ENCODE measurements at places on chromosomes 6 and 20.

DNA sequence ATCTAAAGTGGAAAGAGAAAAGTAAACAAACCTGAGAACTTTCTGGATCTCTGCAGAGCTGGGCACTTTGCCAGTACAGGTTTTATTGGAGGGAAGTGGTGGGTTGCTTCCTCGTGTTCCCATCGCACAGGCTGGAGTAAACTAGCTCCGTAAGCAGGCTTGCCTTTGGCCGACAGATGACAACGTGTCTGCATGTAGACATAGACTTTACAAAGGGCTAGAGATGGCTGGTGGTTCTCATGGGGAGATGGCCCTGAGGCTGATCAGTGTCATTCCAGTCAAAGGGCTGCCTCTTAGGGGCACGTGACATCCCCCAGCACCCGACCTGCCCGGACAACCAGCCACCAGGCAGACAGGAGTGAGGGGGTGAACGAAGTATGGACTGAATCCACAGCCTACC lies 98.8 kb downstream of the YTHDF1 start:
- DNase-seq: no peak

DNA sequence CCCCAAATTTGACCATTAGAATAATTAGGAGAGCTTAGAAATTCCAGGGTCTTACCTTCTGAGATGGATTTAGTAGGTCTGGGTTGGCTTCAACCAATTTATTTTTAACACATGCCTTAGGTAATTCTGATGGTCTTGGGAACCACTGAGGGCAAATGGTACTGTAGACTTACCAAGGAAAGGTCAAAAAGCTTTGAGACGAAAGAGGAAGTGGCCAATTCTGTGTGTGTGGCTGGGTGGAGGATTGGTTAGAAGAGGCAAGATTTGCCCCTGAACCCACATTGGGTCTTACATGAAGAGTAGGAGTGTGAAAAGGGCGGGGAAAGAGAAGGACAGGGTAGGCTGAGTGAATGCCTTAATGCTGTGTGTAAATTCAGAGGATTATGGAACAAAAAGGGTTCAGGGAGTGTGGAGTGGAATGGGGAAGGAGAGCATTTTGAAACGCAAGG lies 2.7 kb downstream of the ITCH start:
- no peak for DNase-seq

DNA sequence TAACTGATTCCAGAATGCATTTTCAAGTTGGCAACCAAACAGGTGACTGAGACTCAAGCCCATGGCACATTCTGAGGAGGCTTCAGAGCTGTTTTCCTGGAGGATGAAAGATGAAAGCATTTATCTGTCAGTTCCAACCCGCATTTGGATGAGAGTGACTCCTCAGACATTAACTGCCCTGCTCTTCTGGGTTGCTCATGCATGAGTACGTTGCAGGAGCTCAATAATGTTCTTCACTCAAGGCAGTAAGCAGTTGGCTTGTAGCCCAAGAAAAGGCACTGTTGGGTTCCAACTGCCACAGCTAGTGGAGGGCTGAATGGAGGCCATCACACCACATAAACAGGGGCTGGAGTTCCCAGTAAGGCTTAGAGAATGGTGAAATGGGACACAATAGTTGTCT lies 155.3 kb downstream of the FUT9 start:
- DNase-seq: no peak

- DNase-seq: no peak
Measured at GRCh38 chr6:38957426-38957825, 91.2 kb upstream of the GLP1R start.

GRCh38 chr6:140208286-140208685 lies 833.8 kb upstream of the CITED2 start:
- no peak for DNase-seq

DNA sequence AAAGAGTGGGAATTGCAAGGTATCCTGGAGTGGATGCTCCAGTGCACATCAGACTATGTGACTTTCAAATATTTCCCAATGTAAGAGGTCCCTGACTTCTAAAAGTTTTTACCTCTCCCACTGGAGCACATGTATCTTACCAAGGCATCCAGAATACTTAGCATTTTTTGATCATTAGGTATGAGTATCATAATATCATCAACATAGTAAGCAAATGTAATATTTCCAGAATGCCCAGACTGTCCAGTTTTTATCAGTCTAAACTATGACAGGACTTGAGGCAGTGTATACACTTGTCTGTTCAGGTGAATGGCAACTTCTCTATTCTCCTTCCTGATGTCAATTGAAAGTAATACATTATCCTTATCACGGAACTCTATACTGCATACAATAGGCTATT lies 924.6 kb upstream of the GJE1 start:
- DNase-seq: no peak

DNA sequence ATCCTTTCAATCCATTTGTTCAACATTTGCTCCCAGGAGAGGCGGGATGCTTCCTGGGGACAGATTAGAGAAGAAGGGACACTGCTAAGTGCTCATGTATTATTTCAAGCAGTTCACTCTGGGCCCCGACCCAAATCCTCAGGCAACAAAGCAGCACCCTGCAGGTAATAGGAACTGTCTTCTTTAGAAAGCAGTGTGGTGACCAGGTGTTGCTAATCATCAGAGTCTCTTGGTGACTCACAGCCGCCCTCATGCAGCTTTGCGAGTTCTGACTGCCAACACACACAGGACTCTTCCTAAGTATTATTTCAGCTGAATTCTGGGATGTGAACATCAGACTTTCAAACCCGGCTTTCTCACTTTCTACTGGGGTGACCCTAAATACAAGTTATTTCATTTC lies 356.4 kb downstream of the PRKN start:
- no peak for DNase-seq

GRCh38 chr6:33694977-33695376 lies 16.5 kb downstream of the UQCC2 start:
- DNase-seq: no peak

DNA sequence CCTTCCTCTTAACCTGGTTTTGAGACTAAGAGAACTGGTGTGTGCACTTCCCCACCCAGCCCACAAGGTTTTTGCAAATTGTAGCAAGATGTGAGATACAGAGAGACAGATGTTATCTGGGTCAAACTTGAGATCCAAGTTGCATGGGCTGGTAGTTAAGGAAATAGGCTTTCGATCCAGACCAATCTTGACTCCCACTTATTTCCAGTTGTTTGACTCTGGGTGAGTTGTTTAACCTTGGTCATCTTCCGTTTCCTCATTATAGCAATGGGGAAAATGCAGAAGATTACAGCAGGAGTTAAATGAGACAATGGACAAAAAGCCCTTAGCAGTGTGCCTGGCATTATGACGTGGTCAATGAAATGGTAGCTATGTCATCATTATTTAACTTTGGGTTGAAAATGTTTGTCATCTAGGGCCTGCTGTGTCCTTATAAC lies 1.7 kb downstream of the SNX21 start:
- no peak for DNase-seq

DNA sequence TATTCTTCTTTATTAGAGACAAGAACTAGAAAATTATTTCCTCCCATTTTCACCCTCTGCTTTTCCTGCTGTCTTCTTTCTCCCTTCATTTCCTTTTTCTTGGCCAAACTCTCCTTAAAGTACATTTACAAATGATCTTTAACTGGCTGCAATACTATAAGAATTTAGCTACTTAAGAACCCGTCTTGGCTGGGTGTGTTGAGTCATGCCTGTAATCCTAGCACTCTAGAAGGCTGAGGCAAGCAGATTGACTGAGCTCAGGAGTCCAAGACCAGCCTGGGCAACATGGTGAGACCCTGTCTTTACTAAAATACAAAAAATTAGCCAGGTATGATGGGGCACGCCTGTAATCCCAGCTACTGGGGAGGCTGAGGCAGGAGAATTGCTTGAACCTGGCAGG lies 39.3 kb upstream of the SRPK1 start:
- DNase-seq: no peak

DNA sequence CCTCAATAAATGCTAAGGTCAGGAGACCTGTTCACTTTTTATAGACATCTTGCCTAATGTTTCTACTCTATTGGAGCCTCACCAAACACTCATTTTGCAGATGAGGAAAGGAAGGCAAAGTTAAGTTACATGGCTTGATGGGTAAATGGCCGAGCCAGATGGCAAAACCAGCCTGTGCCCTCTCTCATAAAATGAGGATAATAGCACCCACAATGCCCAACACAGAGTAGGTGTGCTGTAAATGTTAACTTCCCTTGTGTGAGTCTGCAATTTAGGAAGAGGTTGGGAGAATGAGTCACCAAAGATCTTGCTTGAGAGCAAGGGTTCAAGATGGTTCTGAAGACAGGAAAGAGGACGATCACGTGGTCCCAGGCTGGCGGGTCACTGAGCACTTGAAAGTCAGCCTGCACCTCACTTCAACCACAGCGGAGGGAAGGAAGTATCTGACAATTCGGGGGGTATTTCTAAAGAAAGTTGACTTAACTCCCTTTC lies 3.3 kb downstream of the KCNK5 start:
- no peak for DNase-seq

- DNase-seq: no peak
Measured at GRCh38 chr6:63923139-63923739, 287.6 kb downstream of the PHF3 start.

DNA sequence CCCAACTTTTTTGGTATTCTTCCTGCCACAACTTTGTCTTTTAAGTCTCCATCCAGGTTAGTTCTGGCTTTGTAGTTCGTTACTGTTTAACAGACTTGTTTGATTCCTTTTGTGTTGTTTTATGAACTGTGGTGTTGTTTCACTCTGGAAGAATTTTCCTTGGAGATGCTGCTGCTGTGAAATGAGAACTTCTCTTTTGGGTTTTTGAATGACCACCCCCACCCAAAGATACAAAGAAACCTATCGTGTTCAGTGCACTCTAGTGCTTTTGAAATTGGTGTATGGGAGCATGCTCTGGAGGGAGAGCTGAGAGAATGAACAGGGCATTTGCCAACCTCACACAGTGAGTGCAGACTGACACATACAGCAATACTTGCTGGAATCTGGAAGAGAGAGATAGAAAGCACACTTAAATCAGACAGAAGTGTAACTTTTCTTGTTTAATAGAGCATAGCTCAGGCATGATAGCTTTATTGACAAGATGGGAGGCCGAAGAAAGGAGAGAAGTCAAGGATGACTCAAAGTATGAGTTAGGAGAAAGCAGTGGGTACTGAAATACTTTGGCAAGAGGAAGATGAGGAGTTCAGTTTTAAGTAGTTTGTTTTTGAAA lies 293.1 kb downstream of the SOX4 start:
- DNase-seq: no peak

DNA sequence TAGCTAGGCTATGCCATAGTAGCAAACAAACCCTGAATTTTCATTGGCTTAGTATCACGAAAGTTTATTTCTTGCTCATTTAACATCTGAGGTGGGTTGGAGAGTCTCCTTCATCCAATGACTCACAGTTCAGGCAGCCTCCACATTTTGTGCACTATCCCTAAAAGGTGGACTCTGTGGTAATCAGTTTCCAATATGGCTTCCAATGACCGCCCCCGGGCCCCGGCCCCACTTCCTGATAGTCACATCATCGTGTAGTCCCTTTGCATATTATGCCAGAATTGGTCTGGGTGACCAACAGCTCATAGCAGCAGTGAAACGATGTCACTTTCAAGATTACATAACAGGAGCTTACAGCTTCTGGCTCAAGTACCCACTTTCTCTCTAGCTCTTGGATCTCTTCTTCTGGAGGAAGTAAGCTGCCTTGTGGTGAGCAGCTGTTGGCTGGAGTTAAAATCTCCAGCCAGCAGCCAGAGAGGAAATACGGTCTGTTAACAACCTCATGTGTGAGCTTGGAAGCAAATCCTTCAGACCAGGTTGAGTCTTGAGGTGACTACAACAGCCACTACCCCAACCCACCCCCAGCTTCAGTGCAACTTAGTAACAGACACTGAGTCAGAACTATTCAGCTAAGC lies 7.8 kb downstream of the HCRTR2 start:
- DNase-seq: no peak

- DNase-seq: no peak
Measured at GRCh38 chr20:36285746-36286447, 20.2 kb upstream of the DLGAP4 start.

DNA sequence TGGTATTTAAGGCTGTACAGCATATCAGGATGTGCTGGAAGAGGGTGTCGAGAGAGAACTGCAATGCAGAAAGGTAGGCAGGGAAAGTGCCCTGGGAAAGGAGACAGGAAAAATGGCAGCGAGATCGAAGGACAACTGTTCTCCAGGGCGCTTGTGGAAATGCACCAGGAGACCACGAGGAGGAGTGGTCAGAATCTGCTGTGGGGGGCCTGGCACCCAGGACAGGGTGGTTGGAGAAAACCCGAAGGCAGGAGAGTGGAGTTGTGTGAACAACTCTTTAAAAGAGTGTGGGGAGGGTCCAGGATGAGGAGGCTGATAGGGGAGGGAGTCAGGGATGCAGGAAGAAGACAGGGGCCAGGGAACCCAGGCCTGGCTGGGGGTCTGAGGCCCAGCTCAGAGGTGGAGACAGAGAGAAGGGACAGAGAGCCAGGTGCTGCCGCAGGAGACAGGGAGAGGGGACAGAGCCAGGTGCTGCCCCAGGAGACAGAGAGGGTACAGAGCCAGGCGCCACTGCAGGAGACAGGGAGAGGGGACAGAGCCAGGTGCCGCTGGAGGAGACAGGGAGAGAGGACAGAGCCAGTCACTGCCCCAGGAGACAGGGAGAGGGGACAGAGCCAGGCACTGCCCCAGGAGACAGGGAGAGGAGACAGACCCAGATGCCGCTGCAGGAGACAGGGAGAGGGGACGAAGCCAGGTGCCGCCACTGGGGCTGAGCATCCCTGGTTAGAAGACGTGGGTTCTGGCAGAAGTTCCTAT lies 9.3 kb downstream of the SLC22A1 start:
- DNase-seq: no peak

- no peak for DNase-seq
Measured at GRCh38 chr6:49950415-49950751, 13.6 kb downstream of the DEFB114 start.

DNA sequence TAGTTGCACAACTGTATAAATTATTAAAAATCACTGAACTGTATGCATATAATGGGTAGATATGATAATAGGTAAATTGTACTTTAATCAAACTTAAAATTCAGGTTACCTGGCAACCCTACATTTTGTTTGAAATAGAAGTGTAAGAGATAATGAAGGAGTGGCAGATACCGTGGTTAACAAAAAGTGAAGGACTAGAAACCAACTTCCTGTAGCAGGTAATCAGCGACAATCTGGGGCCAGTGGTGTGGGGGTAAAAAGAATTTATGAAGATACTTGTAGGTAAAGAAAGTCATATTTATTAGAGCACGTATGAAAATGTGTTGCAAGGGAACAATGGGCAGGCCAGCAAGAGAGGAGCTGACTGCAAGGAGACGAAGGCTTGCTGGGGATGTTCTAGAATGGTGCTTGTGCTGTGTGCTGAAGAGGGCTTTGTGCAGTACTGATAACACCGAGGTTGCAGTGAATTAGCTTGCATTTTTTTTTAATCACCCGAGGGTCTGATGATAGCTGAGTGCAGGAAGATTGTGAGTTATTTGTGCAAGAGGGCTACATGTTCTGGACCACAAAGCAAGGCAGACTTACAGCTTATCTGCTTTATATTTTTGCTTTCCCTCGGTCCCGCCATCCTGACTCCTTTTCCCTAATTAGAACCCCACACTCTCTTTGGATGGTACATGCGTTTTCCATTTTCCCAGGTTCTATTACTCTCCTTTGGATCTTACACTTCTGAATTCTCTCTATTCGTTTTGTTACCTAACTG lies 4.6 kb upstream of the ENPP1 start:
- no peak for DNase-seq

- DNase-seq: no peak
Measured at GRCh38 chr20:17810847-17811627, 111.3 kb downstream of the BANF2 start.

- no peak for DNase-seq
Measured at GRCh38 chr6:139308936-139309603, 17.3 kb upstream of the TXLNB start.
